CD4-positive, CD25-positive, alpha-beta regulatory T cell (primary cell): ENCODE measurements at places on chromosomes 5 and 9. TPM values are rescaled to one million over a fixed set of nuclear protein-coding genes. Genes with fewer than 3 reads are reported as not detected.

DNA sequence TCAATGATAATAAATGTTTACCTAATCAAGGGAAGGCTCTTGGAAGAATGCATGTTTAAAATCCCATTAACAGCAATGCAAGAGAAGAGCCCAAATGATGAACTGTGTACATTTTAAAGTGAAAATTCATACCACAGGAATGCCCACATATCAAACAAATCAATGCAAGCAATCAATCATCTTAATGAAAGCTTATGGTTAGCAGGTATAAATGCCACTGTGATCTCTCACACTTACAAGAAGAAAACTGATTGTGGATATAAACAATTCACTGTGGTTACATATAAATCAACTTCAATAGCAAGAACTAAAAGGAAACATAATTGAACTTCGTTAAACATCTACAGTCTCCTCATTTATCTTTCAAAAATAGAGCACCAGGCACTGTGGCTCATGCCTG, 161.0 kb upstream of the RORB start:
- no peaks in the 10 kb centered on the region for H3K36me3 ChIP-seq
- no peaks in the 10 kb centered on the region for H3K4me1 ChIP-seq
- H3K27ac ChIP-seq: no peak overlapping the region
- no peak for DNase-seq
- no peaks in the 10 kb centered on the region for H3K27me3 ChIP-seq

DNA sequence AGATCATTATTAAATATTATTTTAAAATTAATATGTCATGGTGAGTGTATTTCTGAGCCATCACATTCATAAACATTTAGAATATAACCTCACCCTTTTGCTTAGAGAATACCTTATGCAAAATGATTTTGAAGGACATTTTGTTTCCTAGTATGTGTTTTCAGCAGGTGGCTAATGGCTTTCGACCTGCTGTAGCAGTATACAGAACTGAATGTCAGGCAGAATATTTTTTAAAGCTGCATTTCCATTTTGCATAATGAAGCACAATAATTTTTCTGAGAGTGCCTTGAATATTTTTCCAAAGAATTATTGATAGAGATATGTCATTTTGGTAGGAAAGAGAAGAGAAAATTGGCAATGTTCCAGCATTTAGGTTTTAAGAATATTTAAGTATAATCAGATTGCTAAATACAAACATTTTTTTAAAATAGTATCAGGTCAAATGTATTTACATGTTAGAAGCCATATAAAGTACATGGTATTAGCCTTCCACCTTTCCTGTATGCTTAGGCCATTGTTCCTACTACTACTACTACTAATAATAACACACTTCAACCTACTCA, 42.3 kb downstream of the PAM start:
- no peaks in the 10 kb centered on the region for H3K36me3 ChIP-seq
- H3K4me1 ChIP-seq: peaks cover 13% of the 10 kb centered on the region
- no peak overlapping the region for H3K27ac ChIP-seq
- DNase-seq: no peak
- no peaks in the 10 kb centered on the region for H3K27me3 ChIP-seq

GRCh38 chr5:98432378-98432777, 341.1 kb upstream of the RGMB start:
- no peak overlapping the region for H3K4me3 ChIP-seq
- H3K27me3 ChIP-seq: no peaks in the 10 kb centered on the region
- no peak for DNase-seq
- no peaks in the 10 kb centered on the region for H3K36me3 ChIP-seq

GRCh38 chr5:120614531-120615180, 150.6 kb downstream of the PRR16 start:
- DNase-seq: no peak
- no peaks in the 10 kb centered on the region for H3K36me3 ChIP-seq
- H3K4me1 ChIP-seq: no peaks in the 10 kb centered on the region
- H3K27me3 ChIP-seq: no peaks in the 10 kb centered on the region
- H3K4me3 ChIP-seq: no peak overlapping the region

- H3K4me3 ChIP-seq: no peak overlapping the region
- DNase-seq: no peak
- no peaks in the 10 kb centered on the region for H3K27me3 ChIP-seq
- no peaks in the 10 kb centered on the region for H3K36me3 ChIP-seq
- H3K4me1 ChIP-seq: peaks cover 14% of the 10 kb centered on the region
These were observed 34.5 kb downstream of the HAVCR1 start for GRCh38 chr5:157024208-157024959.

GPRIN1 gene
- total RNA-seq: 1.9 TPM

GRCh38 chr5:176172246-176172645, 66.0 kb upstream of the SIMC1 start:
- H3K4me3 ChIP-seq: no peak overlapping the region
- DNase-seq: no peak
- peaks cover 8% of the 10 kb centered on the region for H3K27me3 ChIP-seq
- no peaks in the 10 kb centered on the region for H3K4me1 ChIP-seq
- H3K36me3 ChIP-seq: no peaks in the 10 kb centered on the region

GRCh38 chr9:86941197-86941596, 6.1 kb downstream of the GAS1 start:
- no peaks in the 10 kb centered on the region for H3K36me3 ChIP-seq
- peaks cover 10% of the 10 kb centered on the region for H3K4me1 ChIP-seq
- no peak for DNase-seq
- H3K27me3 ChIP-seq: peaks cover 53% of the 10 kb centered on the region
- H3K27ac ChIP-seq: no peak overlapping the region

TMEM174 gene
- total RNA-seq: not detected

TNFSF15 gene
- total RNA-seq: not detected
